ENCODE measurements at places on chromosomes 5 and 9.
A peak's percentile ranks its signal among the peaks of the same experiment; 100 is the strongest.

DNA sequence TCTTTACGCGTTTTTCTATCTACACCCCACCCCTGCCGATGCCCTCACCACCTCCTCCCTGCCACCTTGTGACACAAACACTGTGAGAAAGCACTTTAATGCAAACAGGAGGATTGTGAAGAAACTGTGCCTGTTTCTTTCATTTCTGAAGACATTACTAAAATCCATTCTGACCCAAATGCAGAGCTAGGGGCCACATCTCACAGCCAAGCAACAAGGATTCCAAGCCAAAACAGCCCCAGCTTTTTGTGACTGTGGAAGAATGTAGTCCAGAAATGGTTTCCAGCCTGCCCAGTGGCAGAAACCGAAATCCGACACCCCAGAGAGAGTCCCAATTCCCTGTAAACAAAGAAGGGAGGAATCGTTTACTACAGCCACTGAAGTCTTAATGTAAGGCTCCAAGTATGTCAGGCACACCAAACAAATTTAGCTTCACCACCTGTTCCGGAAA, 190.9 kb downstream of the TTC39B start:
- no peak for DNase-seq

DNA sequence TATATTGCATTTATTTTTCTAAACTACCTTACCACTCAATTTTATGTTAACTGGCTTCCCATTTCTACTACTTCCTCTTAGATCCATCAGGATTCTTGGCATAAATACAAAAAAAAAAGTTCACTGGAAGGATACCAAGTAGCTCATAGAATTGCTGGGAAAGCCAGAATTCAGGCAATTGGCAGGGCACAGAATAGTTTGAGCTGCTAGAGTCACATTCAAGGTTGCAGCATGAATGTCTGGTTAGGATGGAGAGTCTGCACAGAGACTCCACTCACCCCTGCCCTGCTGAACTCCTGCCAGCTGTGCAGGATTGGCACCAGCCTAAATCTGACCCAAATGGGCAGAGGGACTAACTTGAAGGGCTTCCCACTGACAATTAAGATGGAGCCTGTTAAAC, 4.9 kb upstream of the AMACR start:
- DNase-seq: peak; percentile 34

- peak; percentile 5 for DNase-seq
Observed at GRCh38 chr9:93682155-93682968, 106.0 kb downstream of the PHF2 start.

DNA sequence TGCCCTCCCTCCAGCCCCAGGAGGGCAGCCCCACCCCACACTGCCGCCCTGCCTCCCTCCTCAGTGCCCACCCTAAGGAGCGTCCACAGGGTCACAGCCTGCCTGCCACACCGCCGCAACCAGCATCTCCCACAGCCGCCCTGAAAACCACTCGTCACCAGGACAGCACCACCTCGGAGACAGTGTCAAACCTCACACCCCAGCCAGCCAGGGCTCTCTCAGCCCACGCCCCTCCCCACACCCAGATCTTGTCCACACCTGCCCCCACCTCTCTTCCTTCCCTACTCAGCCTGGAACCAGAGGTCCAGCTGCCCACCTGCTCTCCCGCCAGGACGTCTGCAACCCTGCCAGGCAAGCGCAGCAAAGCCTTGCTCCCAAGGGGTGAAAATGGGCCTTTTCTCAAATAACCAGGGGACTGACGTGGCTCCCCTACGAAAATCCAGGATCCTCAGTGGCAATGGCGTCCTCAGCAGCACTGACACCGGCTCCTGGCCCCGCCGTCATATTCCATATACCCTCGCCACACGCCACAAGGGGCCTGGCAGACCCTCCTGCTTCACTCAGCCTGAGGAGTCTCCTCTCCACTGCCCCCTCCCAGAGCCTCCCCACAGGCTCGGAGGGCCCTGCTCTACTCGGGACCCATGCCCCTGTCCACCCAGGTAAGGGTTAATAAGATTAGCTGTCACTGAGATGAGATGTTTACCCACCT, 71.0 kb upstream of the ADAMTS2 start:
- no peak for DNase-seq

GRCh38 chr9:127953768-127954505, 16.3 kb upstream of the DPM2 start:
- no peak for DNase-seq

DNA sequence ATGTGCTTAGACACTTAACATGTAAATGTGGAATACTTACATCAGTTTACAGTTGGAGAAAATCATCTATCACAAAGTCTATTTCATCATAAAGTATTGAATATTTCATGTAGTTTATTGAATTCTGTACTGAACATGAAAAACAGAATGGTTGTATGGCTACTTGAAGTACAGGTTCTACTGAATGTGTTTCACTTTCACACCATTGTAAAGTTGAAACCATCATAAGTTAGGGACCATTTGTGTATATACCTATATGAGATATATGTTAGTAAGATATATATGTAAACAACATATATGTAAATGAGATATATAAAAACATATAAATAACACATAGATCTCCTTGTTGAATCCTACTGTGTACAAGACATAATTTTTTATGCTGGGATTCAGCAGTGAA, 63.0 kb upstream of the TAF11L2 start:
- DNase-seq: no peak

DNA sequence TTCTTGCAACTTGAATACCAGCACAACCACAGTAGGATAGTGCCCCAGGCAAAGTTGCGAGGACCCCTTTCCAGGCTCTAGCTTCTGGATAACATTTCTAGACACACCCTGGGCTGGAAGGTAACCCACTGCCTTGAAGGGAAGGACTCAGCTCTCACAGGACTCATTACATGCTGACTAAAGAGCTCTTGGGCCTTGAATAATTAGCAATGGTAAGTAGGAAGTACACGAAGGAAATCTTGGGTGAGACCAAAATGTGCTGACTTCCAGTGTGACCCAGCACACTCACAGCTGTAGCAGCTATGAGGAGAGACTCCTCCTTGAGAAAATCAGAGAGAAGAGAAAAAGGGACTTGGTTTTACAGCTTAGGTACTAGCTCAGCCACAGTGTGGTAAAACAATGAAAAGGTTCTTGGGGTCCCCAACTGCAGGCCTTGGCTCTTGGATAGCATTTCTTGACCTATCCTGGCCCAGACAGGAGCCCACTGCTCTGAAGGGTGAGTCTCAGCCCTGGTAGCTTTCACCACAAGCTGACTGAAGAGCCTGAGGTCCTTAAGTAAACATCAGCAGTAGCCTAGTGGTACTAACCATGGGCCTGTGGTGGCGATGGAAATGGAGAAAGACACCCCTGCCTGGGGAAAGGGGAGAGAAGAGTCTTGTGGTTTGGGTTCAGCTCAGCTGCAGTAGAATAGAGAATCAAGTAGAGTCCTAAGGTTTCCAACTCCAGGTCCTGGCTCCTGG, 621.7 kb downstream of the SEMA5A start:
- no peak for DNase-seq

GRCh38 chr5:139245637-139246339, 47.6 kb upstream of the SIL1 start:
- no peak for DNase-seq
